ENCODE measurements at places on chromosomes 6 and 20.

DNA sequence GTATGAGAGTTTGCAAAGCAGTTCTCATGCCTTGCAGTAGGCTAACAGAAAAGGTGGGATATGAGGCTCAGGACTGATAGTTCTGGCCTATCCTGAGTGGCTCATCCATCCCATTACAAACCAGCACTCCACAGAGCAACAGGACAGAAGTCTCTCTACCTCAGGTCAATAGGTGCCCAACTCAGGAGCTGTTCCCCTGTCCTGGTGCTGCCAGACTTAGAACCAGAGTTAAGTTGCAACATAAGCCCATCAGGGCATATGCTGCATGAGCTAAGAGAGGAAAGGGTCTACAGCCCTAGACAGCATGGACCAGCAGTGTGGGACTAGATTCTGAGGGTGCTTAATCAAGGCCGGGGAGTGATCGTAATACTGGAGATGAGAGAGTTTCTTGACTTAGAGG is 104.8 kb upstream of the ECI2 start:
- no peak for ATAC-seq

DNA sequence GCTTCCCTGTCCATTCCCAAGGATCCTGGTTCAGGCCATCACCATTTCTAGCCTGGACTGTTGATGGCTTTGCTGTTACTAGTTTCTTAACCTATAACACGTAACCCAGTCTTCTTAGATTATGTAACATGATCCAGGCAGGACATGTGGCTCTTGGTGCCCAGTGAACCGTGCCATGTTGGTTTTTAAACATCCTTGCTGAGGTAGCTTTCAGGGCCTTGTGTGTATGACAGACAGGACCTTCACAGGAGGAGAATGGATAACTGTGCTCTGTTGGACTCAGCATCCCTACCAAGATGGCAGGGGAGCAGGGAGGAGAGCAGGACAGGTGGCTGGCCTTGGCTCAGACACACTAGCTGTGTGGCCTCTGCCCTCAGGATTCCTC is 46.8 kb downstream of the PANK2 start:
- ATAC-seq, result no peak

DNA sequence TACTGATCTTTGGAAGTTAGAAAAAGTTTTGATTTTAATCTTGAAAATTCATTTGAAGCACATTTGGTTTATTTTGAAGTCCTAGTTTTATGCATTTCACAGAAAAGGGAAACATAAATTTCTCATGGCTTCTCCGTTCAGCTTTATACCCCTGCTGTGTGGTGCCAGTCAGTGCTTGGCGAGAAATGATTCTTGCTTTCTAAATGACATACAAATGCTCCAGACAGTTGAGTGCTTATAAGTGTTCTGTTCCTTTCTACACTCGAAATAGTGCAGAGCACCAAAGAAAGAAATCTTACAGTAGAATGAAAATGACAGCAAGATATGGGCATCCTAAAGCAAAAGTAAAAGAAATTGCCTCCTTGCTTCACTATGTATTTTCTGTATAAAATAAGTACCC is 9.0 kb upstream of the ZNF292 start:
- peak; percentile 70 for ATAC-seq

DNA sequence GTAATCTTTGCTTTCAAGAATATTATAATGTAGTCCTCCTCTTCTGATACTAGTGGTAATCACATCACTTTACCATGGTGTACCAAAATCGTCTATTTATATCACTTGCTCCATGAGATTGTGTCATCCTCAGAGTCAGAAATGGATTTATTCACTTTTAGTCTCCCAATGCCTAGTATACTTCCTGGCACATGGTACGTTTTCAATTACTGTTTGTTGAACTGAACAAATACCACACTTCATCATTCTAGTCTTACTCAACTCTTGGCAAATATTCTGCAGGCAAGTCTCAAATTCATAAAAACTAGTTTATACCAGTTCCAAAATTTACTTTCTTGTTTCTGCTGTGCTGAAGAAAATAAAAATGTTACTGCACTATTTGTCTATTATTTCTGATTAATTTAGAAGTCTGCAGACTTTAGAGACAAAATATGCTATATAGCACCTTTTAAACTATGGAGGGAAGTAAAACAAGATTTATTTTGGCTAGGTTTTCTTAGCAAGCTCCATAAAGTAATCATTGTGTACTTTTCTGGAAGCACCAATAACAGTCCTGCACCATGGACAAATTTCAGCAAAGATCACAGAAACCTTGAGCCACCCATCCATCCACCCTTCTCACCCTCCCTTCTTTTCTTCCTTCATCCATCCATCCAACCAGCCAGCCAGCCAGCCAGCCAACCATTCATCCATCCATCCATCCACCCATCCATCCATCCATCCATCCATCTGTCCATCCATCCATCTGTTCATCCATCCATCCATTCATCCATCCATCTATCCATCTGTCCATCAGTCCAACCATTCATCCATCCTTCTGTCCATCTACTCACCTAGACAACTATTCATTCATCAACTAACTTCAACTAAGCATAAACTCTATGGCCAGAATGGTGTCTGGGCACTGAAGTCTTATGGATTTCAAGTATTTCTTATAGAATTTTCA is 102.1 kb upstream of the STMND1 start:
- ATAC-seq, result no peak

DNA sequence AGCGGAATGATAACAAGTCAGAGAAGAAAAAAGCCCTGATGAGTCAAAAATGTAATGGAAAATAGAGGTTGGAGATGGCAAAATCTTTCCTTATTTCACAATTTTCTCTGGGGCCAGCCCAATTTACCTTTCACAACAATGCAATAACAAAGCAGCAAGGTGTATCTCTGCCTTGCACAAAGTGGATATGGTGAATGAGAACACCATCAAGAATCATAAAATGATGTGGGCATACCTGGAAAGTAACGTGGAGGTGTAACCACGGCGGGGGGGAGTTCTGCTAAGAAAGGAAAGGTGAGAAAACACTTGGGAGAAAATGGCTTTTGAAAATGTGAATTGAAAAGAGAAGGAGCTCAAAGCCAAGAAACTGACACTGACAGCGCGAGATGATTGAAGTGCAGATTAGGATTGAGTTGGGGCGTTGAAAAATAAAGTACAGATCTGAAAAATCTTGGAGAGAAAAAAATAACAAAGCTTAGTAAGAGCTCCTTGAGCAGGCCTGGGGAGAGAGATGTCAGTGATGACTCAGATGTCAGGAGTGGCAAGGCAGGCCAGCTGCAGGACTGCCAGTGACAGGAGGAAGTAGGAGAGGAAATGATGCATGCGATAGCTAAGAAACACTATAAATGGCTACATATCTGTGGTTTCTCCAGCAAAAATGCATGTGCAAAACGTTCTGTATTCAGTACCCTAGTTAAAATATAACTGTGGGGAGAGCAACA is 26.2 kb downstream of the ARHGAP18 start:
- peak; percentile 94 for ATAC-seq

- ATAC-seq, result no peak
These were observed 2.1 kb downstream of the DNMT3B start for GRCh38 chr20:32764005-32764960.

DNA sequence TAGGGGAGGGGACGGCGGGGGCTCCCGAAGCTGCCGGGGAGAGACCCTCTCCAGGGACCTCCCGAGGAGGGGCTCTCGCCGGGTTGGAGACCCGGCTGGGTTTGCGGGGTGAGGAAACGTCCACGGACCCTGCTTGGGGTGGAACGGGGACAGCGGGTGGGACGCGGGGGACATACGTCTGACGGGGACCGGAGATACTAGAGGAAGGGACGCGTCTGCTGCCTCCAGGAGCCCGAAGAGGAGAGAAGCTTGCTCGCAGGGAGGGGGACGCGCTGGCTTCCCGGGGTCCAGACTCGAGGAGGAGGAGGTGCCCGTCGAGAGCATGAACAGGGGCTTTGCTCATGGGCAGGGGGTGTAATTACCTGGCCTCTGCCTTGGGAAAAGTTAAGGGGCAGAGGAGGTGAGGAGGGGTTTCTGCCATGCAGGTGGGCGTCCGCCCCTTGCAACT is 593 bp downstream of the DNMT3B start:
- ATAC-seq, result peak; percentile 40

DNA sequence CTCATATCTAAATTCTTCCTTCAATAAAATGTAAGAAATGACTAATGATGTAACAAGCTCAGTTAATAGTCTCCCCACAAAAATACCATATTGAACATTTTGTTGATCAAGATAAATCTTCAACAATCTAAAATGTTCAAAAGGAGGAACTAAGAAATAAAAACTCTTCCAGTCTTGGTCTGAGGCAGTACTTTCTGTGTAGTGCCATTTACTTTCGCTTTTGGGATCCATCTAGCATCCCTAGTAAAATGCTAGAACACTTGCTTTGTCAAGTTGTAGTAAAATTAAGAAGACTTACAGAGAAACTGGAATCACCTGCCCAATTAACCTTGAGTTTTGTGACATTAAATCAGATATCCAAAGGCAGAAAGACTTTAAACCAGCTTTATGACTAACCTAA is 246.4 kb downstream of the KHDRBS2 start:
- no peak for ATAC-seq

DNA sequence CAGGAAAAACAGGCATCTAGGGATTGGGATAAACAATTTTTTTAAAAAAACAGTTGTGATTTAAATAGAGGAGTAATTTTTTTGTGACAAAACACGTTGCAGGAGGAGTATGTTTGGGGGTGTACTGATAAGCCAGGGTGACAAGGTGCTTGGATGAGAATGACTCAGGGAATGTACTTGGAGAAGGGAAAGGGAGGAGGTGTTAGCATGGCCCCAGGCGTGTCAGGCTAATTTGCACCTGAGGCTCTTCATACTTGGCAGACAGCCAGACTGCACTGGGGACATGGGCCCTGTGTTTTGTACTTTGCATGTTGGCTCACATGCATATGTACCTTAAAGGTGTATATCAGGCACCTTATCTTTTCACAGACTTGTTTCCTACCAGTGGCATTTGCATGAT is 22.8 kb downstream of the PANK2 start:
- ATAC-seq, result no peak

GRCh38 chr6:53178837-53179432 is 30.3 kb upstream of the GCM1 start:
- no peak for ATAC-seq

GRCh38 chr20:52746190-52746589 is 226.0 kb upstream of the TSHZ2 start:
- ATAC-seq, result no peak

- peak; percentile 77 for ATAC-seq
These were observed at the start of gene TEAD3 for GRCh38 chr6:35496841-35497570. Gene TEAD3, minus strand, starts transcription at chr6:35497079.

- no peak for ATAC-seq
These were observed 76.1 kb downstream of the IPCEF1 start for GRCh38 chr6:154280521-154280920.

- ATAC-seq, result no peak
These were observed 11.6 kb upstream of the BPIFB4 start for GRCh38 chr20:33067806-33068205.

DNA sequence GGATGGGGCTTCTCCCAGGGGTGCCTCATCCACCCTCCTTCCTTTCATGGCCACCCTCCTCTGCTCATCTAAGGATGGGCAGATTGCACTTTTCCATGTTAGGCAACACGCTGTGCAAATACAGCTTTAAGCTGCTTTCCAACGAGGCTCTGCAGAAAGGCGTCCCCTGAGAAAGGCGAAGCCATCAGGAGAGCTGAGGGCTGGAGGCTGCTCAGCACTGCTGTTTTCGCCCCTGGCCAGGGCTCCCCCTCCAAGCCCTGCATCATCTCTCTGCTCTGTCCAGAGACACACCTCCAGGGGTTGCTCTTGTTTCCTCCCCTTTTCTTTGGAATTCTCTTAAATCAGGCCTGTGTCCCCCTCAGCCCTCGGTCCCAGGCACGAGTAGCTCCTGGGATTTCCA is 526.1 kb downstream of the CDH26 start:
- ATAC-seq, result no peak

GRCh38 chr6:4581468-4582385 is 194.5 kb upstream of the CDYL start:
- ATAC-seq, result no peak

GRCh38 chr20:59020938-59021551 is 1.8 kb downstream of the TUBB1 start:
- no peak for ATAC-seq

- ATAC-seq, result no peak
These were observed 175.9 kb downstream of the MCHR2 start for GRCh38 chr6:99818161-99818560.

DNA sequence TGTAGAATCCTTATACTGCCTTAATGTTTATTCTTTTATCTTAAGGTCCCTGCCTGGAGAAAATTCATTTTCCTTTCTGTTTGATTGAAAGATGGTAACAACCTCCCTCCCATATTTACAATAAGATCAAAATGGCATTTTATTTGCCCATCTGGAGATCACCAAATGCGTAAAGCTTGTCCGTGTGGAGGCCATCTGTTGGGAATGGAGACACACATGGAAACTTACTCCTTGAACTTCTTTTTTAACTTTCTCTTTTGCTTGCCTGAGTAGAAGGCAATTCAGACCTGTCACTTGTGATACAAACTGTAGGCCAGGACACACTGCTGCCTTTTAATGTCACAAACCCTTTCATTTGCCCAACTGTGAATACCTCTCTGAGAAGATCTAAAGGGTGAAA is 144.8 kb upstream of the CEP162 start:
- ATAC-seq, result no peak

- ATAC-seq, result no peak
These were observed 113.8 kb downstream of the SYCP2 start for GRCh38 chr20:59819496-59820203.

GRCh38 chr6:47242483-47243386 is 67.0 kb downstream of the TNFRSF21 start:
- ATAC-seq, result peak; percentile 73

DNA sequence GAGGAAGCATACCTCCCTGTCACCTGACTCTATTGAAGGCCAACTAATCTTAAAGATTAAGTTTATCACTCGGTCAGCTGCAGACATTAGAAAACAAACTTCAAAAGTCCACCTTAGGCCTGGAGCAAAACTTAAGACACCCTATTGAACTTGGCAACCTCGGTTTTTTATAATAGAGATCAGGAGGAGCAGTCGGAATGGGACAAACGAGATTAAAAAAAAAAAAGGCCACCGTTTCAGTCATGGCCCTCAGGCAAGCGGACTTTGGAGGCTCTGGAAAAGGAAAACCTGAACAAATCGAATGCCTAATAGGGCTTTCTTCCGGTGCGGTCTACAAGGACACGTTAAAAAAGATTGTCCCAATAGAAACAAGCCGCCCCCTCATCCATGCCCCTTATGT is 7.2 kb upstream of the PRR18 start:
- ATAC-seq, result no peak

DNA sequence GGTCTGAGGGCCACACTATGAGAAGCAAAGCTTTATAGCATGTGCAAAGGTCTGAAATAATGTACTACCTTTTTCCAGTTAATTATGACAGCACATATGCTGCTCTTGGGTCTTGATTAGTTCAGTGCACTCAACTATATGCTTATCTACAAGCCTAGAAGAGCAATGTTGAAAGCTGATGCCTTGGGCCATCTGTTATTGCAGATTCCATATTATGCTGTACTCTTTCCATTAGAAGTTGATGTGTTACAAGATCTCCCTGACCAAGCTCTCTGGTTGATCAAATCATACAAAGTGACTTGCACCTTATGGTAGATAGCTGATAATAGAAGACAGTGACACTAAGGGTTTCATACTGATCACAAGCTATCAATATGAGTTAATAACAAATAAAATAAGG is 327.3 kb downstream of the FRK start:
- ATAC-seq, result no peak
